ENCODE measurements at places on chromosomes 5 and 9.

DNA sequence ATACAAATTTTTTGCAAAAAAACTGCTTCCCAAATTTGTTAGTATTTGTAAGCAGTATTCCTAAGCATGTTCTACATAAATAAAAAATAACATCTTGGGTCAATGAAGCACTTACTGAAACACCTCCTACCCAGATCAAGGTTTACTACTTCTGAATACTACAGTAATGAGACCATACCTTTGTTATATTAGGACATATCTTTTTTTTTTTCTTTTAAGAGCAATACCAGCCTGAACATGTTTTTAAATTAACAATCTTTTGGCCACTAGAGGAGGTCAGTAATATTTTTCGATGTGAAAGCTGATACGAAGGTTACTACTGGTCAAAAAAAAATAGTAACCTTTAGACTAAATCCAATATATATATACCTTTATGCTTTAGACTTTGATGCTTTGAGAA, 72.7 kb downstream of the CERT1 start:
- H3K36me3 ChIP-seq: no peaks in the 10 kb centered on the region
- H3K27me3 ChIP-seq: no peaks in the 10 kb centered on the region
- H3K4me1 ChIP-seq: no peaks in the 10 kb centered on the region

- no peak overlapping the region for H3K4me3 ChIP-seq
- H3K4me1 ChIP-seq: peaks cover 4% of the 10 kb centered on the region
- H3K36me3 ChIP-seq: no peaks in the 10 kb centered on the region
- DNase-seq: peak; percentile 100
These were observed 470.6 kb upstream of the MPDZ start for GRCh38 chr9:13750061-13750460.

DNA sequence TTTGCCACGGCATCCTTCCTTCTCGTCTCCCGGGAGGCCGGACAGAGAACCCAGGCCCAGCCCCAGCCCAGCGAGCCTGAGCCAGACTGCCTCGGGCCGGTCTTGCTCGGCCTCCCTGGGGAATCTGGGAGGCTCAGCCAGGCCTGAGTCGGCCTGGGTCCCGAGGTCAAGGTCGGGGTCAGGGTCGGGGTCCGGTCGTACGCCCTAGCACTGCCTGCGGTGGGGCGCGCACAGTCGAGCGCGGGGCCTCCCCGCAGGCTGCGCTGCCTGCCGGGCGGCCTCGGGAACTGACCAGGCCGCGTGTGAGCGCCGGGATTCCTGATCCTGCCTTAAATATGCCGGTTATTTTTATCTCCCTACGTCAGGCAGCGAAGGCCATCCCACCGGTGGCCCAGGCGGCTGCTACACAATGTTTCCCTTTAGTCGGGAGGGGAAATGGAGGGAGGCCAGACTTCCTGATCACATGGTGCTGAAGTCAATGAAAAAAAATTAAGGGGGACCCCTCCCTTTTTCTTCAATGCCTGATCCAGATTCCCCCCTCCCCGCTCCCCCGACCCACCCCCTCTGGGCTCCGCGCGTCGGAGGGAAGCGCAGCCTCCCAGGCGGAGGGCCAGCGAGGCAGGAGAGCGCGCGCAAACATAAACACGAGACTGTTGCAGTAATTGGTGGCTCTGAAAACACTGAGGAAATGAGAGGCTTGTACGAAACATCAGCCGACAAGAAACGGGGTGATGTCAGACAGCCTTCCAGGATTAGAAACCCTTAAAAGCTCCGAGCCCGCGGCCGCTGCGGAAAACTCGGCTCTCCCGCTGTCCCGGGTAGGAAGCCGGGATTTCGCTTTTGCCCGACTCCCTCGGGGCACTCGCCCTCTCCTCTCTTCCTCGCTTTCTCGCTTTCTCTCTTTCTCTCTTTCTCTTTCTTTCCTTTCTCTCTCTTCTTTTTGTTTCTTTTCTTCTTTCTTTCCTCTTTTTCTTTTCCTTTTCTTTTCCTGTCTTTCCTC, 148.2 kb upstream of the KLF4 start:
- H3K4me1 ChIP-seq: peaks cover 13% of the 10 kb centered on the region
- H3K27ac ChIP-seq: peak overlapping the region; percentile 93
- no peaks in the 10 kb centered on the region for H3K36me3 ChIP-seq
- peak overlapping the region; percentile 20 for H3K4me3 ChIP-seq
- peak; percentile 100 for DNase-seq

GRCh38 chr9:71271602-71272001, 150.2 kb upstream of the TRPM3 start:
- no peak for DNase-seq
- H3K4me3 ChIP-seq: no peak overlapping the region
- no peaks in the 10 kb centered on the region for H3K4me1 ChIP-seq
- H3K27ac ChIP-seq: no peak overlapping the region

DNA sequence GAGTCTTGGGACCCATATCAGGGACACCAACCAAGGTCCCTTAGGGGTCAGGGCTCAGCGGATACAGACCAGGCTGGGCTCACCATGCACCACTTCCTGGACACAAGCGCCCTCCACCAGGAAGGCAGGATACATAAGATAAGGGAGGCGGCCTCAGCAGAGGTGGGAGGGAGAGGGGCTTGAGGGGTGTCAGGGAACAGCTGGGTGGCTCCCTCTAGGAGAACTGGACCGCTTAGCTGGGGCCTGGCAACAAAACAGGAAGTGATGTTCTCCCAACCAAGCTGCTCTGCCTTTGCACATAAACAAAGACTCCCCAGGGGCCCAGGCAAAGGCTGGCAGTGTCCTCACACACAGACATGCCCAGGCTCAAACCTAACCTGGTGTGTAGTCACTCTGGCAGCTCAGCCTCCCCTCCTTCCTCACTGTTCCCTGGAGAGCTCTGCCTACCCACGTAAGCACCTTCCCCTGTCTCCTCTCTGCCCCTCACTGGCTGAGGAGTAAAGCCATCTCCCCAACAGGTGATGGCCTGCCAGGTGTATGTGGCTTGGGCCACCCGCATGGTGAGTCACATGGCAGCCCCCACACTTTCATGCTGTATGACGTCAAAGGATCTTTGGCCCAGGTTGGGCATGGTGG, 5.8 kb upstream of the BICD2 start:
- H3K4me1 ChIP-seq: peaks cover 7% of the 10 kb centered on the region
- no peaks in the 10 kb centered on the region for H3K27me3 ChIP-seq
- no peak overlapping the region for H3K27ac ChIP-seq
- no peaks in the 10 kb centered on the region for H3K36me3 ChIP-seq

GRCh38 chr9:129868872-129869486, 33.7 kb downstream of the USP20 start:
- H3K4me3 ChIP-seq: no peak overlapping the region
- no peak for DNase-seq
- no peaks in the 10 kb centered on the region for H3K4me1 ChIP-seq
- no peaks in the 10 kb centered on the region for H3K36me3 ChIP-seq

GRCh38 chr5:160133071-160133917, 14.0 kb upstream of the PWWP2A start:
- H3K36me3 ChIP-seq: no peaks in the 10 kb centered on the region
- no peak overlapping the region for H3K27ac ChIP-seq
- peak; percentile 74 for DNase-seq
- H3K4me3 ChIP-seq: peak overlapping the region; percentile 10

DNA sequence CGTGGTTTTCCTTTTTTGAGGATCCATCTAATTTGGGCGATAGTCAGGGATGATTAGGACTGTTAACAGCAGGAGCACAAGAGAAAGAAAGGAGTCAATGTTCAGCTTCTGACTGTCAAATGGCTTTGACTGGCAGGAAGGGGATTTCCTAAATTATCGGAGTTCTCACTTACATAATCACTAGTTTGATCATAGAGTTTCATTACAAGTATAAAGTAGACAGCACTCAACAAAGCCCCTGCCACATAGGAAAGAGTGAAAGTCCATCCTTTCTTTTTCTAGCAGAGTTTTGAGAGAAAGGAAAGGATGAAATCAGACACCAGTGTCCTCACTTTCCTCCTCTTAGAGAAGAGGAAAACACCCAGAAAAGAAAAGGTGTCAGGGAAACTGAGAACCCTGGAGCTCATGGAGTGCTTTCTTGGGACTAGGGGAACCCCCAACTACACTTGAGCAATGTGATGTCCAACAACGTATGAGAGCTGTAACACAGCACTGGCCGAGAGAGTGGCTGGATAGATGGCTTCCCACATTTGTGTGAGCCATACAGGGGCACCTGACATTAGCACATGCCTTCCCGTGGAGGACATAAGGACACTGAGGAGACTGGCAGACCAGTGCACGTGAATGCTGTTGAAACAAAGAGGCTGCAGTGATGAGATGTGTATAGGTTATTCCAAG, 26.0 kb upstream of the LPAR1 start:
- no peak for DNase-seq
- H3K27me3 ChIP-seq: no peaks in the 10 kb centered on the region
- H3K4me3 ChIP-seq: no peak overlapping the region
- H3K36me3 ChIP-seq: no peaks in the 10 kb centered on the region
- H3K4me1 ChIP-seq: no peaks in the 10 kb centered on the region

DNA sequence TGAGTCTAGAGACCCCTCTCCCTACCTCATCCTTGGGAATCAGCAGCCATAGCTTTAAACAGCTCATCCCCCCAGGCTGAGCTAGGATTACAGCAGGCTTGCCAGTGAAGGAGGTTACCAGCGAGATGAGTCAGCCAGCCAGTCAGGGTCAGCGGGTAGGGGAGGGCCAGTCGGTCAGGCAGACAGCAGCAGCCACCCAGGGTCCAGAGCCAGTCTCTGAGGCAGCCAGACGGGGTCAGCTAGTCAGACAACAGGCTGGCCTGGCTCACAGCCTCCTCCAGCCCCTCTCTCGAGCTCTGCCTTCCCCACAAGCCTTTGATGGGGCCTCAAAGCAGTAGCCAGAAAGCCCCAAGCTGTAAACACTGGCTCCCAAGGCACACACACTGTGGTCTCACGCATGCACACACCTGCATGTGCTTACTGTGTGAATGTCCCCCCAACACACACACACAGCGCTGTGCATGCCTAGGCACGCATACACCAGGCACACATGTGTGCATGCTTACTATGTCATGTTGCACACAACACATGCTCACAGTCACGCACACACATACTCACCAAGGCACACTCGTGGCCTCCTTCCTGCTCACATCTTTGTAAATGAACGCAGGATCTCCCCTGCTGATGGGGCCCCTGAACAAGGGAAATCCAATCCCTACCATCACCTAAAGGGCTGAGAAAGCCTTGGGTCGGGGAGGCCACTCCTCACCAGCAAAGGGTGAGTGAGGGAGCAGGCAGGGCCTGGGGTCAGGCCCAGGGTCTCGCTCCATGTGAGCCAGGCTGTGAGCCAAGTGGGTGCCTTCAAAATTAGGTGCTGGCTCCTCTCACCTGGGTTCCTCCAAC, 28.2 kb upstream of the CPLX2 start:
- H3K27ac ChIP-seq: no peak overlapping the region
- no peaks in the 10 kb centered on the region for H3K27me3 ChIP-seq
- no peak overlapping the region for H3K4me3 ChIP-seq
- peak; percentile 75 for DNase-seq
- H3K36me3 ChIP-seq: no peaks in the 10 kb centered on the region
- H3K4me1 ChIP-seq: peaks cover 2% of the 10 kb centered on the region

DNA sequence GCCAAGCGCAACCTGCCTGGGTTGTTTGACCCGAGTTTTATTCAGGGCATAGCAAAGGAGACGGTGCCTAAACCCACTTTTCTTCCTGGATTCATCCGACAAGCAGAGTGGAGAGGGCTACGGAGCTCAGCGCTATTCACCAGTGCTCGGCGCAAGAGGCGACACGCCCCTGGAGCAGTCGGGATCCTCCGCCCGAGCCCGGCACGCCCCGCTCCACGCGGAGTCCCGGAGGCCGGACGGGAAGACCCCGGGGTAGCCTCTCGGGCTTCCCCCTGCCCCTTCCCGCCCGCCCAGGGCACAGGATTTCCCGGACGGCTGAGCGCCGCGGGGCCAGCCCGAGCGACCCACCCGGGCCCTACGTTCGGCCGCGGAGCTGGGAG, 427 bp downstream of the SERINC5 start:
- peaks cover 4% of the 10 kb centered on the region for H3K4me1 ChIP-seq
- H3K27me3 ChIP-seq: no peaks in the 10 kb centered on the region
- peak; percentile 54 for DNase-seq
- H3K27ac ChIP-seq: peak overlapping the region; percentile 74

DNA sequence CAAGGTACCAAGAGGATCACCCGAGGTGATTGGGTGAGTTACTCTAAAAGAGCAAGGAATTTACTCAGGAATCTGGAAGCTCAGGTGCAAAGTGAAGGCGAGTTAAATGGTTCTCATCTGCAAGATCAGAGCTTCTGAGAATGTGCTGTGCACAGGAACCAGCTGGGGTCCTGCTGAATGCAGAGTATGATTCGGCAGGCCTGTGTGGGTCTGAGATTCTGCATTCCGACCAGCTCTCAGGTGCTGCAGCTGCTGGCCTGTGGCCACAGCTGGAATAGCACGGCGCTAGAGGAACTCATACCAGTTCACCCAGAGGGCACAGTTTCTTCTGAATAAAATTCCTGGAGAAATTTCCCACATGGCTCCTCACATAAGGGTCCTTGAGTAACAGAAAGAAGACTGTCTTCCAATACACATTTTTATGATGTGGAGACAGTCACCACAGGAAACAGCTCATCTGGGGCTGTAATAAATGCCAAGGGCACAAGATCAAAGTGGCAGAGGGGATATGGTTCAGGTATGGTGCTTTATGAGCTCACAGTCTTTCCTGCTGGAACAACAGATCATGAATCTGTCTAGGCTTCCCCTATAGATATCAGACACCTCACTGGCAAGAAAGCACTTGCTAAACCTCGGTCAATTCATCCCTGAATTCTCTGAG, 83.9 kb downstream of the PTPN3 start:
- H3K4me3 ChIP-seq: no peak overlapping the region
- no peaks in the 10 kb centered on the region for H3K36me3 ChIP-seq
- no peaks in the 10 kb centered on the region for H3K27me3 ChIP-seq
- no peak overlapping the region for H3K27ac ChIP-seq
- peaks cover 2% of the 10 kb centered on the region for H3K4me1 ChIP-seq

Measured in fibroblast of lung (primary cell).